ENCODE measurements at places on chromosomes 6 and 20.

DNA sequence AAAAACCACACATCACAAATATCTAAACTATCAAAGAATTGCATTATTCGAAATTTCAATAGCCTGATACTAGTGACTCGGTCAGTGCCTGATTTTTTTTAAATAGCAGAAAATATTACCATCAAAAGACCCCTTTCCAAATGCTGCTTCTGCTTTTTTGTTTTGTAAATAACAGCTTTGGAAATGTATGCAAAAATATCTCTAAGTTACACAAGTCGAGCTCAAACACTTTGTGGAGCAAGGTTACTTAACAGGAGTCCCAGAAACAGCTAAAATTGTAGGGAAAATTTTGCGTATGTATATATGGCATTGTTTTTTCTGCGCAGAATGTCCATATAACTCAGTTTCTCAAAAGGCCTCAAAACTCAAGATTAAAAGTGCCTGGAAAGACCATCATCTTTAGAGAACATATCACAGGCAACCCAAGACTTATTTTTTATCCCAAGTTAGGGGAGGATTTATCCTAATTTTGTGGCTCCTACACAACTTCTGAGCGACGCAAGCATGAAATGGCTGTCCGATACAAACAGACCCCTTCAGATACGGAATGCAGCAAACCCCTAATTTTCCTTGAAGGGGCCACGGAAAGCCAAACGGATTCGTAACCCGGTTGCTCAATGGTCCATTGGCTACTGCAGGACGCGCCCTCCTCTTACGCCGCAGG is 1.3 kb downstream of the CEP85L start:
- DNase-seq: no peak

GRCh38 chr6:52550014-52550575 is 26.8 kb downstream of the TRAM2 start:
- no peak for DNase-seq

DNA sequence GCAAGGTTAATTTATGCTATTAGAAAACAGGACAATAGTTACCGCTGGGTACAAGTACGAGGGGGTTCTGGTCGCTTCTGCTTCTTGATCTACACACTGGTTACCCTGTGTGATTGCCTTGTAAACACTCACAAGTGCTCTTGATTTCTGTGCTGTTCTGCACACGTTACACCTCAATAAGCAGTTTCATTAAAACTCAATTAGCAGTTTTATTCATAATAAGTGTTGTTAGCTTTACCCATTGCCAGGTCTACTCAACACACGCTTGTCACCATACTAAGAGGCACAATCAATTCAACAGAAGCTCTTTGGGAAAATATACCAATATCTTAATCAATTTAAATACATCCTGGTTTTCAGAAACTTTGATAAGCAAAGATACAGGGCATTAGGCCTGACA is 20.4 kb downstream of the BMP7 start:
- no peak for DNase-seq

DNA sequence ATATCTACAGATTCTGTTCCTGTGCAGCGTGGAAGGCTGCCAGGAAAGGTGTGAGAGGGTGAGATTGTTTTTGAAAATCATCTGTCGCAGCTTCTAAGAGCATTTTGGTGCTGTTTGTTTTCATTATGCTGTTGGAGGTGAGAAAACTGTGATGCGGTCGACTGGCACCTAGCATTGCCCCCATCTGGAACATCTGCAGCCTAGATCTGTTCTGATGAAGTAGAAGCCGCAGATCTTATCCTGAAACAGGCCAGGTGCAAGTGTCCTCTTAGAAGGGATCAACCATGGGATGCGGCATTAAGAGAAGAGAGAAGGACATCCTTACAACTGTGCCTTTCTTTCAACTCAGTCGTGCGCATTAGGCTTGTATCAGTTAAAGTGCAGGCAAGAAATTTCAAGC is 167.3 kb downstream of the CDH26 start:
- DNase-seq: no peak

DNA sequence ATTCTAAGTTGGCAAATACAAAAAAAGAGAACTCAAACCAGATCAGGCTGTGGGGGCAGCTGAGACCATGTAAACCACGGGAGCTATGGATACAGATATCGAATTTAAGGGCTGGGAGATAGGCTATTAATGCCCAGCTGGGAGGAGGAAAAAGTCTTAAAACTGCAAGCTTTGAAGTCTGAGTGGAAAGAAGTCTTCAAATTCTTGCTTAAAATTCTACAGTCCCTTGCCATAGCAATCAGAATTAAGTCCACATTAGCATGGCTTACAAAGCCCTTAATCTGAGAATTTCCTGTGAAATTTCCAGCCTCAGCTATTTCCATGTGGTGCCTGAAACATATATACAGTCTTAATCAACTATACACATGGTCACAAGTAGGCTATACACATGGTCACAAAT is 465.0 kb upstream of the HSF2 start:
- no peak for DNase-seq

DNA sequence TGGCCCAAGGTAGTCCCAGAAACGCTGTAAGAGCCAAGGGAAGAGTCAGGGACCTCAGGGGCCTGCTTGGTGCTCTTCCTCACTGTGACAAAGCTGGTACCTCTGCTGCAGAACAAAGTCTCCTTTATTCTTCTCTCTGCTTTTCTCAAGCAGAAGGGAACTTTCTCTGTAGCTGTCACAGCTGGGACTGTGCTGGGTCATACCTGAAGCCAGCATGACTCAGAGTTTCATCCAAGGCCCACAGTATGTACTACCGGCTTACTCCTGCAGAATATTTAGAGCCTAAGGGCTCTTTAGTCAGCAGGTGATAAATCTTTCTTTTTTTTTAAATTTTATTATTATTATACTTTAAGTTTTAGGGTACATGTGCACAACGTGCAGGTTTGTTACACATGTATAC is 183.2 kb downstream of the TINAG start:
- no peak for DNase-seq

DNA sequence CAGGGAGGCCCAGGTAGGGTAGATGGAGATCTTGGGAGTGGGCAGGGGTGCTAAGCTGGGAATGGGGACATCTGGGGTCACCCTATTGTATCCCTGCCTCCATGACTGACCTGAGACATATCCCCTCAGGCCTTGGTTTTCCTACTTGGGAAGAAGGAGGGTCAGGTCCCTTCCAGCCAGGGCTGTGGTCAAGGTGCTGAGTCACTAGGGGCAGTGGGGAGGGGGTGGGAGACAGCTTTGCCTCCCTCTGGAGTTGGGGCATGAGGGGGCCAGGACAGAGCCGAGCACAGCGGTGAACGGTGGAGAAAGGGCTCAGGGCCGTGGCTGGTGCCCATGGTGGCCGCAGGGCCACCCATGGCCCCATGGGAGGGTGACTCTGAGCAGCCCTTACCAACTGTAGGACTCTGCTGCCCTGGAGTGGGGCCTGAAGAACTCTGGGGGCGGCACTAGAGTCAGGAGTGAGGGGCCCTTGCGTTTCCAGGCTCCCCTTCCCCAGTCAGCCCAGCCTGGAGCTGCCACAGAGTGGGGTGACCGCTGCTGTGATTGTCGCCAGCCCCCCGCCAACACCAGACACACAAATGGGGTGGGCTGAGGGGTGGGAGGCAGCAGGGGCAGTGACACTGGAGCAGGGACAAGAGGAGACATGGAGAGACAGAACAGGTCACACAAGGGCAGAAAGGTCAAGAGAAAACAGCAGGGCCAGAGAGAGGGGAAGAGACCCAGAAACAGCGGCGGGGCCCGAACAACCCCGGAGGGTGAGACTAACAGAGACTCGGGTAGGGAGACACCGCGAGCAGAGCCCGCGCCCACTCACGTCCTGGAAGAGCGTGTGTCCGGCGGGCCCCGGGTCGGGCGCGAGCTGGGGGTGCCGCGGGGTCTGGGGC is 576 bp downstream of the NECAB3 start:
- DNase-seq: no peak

DNA sequence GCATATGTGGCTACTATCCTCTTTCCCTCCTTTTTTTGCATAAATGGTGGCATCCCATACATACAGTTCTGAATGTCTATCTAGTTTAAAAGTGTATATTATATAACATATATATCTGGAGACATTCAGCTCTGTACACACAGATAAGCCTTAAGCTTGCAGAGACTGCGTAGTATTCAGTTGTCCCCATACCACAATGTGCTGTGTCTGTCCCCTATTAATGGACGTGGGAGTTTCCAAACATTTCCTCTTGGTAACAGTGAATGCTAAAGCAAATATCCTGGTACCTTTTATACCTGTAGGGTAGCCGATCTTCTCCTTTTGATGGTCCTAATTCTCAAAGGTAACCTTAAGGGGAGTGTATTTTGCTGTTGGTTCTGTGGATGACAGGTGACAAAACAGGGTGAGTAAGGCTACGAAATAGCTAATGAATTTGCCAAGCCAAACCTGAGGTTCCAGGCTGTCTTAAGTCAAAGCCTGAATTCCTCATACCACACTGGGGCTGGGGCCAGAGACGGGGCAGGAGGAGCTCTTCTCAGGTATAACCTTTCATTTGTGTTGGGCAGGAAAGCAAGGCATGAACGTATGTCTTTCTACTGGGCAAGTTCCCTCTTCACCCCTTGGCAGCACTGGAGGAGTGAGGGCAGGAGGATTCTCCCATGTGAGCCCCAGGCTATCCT is 7.8 kb upstream of the C2 start:
- no peak for DNase-seq

GRCh38 chr6:136676075-136676474 is 116.2 kb downstream of the MAP3K5 start:
- no peak for DNase-seq

- DNase-seq: no peak
These were observed 103.7 kb upstream of the SOX4 start for GRCh38 chr6:21489826-21490225.

DNA sequence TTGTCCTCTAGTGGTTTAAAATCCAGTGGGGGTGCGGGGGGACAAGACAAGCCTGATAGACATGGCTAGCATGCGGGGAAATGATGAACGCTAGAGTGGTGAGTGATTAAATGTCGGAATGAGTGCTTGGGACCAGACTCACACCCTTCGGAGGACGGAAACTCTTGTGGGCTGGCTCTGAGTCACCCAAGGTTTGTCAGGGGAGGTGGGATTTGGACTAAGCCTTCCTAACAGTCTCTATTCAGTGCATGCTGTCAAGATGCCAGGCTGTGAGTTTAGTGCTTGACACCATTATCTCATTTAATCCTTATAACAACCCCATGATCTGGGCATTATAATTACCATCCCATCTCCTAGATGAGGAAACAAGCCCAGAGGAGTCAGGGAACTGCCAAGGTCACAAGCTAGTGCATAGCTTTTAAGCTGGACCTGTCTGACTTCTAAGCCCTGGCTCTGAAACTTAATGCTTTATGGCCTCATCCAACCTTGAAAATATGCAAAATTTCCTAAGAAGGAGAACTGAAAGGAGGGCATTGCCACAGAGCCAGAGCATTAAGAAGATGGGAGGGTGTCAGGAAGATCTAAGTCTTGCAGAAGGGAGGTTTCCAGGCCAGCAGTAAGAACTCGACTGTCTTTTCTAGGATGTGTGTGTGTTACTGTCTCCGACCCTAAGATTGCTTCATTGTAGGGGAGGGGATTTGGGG is 168.7 kb upstream of the LRFN2 start:
- DNase-seq: no peak

- DNase-seq: no peak
These were observed 163.2 kb downstream of the SYNDIG1 start for GRCh38 chr20:24632581-24632980.

DNA sequence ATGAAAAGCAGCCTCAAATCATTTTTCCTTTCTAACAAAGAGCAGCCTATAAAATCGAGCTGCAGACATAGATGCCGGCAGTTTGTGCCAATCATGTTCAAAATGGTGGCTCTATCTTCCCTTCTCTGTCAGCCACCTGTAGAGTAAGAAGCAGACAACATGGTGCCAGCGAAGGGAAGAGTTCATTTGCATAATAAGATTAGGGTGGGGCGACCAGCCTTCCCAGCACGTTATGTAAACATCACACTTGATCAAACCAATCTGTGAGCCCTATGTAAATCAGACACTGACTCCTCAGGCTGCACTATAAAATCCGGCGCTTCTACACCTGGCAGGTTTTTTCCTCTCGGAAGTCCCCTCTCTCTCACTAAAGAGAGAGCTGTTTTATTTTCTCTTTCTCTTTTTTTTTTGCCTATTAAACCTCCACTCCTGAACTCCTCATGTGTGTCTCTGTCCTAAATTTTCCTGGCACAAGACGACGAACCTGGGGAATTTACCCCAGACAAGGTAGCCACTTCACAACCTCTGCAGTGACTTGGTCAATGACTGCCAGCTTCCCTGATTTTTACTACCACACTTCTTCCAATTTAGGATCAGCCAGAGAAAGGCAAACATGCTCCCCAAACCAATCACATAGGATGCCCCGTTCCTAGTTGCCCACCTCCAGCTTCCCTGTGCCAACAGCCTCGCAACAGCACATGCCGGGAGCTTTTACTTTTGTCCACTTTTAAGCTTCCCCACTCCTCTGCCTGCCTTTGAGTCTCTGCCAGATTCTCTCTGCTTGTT is 12.9 kb downstream of the TPMT start:
- no peak for DNase-seq

GRCh38 chr20:54407459-54407858 is 67.9 kb upstream of the DOK5 start:
- DNase-seq: no peak

GRCh38 chr6:31575335-31575901 is at the start of gene TNF:
Gene TNF (plus strand): TSS chr6:31575565. CDS start chr6:31575742, 177 bp downstream.
- DNase-seq: peak; percentile 66

DNA sequence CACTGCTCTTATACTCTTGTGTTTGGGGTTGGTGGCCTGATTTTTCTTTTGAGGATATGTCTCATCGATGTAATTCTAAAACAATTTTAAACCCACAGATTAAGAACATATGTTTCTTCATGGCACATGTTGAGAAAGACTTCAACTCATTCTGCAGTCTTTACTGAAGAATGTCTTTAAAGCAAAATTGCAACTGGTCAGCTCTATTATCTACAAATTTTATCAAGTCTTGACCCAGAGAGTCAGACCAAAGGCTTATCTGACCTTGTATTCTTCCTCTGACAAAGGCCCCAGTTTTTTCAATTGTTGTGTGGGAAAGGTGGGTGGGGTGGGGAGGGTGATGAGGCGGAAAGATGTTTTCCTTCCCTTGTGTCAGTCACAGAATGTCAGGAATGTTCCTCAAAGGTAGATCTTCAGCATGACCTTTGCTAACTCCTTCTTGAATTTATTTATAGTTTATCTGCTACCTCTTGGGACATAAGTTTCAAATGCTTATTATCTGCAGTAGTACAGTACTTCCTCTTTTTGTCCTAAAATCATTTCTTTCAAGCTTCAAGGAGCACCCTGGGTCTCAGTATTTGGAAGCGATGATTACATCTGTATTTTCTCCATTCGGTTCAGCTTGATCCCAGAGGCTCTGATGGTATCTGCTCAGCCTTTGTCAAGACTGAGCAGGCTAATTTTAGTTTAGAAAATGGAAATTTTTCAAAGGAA is 63.2 kb upstream of the TIAM2 start:
- no peak for DNase-seq

GRCh38 chr6:98839781-98840361 is 5.5 kb downstream of the POU3F2 start:
- DNase-seq: no peak

GRCh38 chr6:30450548-30450908 is 38.8 kb upstream of the HLA-E start:
- DNase-seq: no peak

- DNase-seq: no peak
These were observed 58.3 kb downstream of the TCP11 start for GRCh38 chr6:35082733-35083403.

Data from CD8-positive, alpha-beta memory T cell (primary cell).